ENCODE measurements at places on chromosomes 2 and 18.

DNA sequence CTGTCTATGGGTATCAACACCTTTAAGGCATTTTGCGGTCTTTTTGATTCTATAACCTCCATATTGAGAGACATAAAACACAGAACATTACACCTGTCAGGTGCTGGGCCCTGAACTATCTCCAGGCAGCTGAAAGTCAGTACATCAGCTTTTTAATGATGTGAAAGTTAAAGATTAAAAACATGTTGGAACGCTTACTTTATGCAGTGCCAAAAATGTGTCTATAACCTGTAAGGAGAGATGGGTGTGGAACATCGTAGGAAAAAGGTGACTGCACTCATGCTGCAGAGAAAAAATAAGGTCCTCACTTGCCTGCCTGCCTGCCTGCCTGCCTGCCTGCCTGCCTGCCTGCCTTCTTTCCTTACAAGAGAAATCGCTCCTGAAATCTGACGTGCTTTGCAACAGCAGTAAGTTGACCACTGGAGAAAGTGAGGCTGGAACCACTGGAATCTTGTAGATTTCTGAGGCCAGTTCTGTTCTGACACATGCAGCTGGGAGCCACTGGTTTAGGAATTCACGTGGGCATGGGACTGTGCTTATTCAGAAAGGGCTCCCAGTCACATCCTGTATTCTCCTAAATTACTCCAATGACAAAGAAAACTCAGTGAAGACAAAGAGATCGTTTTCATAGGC, 34.1 kb downstream of the BCL11A start:
- DNase-seq: no peak

DNA sequence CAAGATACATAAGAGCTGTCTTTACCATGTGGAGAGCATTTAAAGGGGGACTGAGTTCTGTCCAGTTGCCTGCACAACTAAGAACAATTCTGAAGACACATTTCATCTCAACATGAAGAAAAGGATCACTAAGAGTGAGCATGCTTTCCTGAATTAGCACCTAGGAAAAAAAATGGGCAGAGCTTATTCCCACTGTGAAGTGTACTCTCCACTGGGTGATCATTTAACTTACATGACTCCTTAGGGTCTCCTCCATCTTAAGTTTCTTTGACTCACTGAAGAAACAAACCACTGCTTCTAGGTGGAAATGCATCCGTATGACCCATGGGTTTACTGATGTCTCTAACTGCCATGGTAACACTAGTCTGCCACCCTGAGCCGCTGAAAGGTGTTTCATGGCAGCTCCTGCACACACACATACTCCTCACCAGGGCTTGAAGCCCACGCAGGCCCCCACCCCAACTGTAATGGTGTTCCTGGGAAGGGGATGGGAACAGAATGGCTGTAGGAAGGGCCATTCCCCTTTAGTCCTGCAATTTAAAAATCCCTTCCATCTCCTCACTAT, 27.1 kb downstream of the HDLBP start:
- DNase-seq: no peak

DNA sequence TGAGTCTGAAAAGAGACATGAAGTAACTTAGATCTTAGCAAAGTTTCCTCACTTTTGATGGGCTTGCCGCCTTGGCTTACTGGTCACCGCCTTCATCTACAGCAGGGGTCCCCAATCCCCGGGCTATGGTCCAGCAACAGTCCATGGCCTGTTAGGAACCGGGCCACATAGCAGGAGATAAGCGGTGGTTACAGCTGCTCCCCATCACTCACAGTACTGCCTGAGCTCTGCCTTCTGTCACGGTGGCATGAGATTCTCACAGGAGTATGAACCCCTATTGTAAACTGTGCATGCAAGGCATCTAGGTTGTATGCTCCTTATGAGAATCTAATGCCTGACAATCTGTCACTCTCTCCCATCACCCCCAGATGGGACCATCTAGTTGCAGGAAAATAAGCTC, 72.9 kb downstream of the BIN1 start:
- no peak for DNase-seq

DNA sequence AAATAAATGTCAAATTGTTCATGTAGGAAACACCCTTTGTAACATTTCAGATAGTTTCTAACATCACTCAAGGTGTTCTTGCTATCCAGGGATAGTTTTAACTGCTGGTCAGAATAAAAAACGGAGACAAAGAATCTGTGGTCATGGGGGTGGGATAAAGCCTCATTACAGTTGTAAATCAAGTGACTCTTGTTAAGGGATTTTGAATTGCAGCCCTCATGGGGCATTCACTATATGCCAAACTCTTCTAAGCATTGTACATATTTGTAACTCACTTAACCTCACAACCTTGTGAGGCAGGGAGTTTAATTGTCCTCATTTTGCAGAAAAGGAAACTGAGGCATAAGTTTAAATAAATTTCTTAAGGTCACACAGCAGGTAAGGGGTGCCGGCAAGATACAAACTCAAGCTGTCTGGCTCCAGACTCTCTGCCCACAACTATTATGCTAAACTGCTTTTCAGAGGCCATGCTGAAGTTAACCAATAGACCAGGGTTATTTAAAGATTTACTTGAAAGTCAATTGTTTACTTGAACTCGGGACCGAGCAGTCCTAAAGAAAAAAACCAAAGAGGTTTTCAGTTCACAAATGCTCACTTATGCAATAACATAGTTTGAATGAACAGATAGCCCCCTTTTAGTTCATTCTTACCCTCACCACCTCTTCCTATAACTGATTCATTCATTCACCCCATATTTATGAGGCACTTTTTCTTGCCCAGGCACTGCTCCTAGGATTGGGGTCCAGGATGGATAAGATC, 121.6 kb upstream of the FZD5 start:
- no peak for DNase-seq

DNA sequence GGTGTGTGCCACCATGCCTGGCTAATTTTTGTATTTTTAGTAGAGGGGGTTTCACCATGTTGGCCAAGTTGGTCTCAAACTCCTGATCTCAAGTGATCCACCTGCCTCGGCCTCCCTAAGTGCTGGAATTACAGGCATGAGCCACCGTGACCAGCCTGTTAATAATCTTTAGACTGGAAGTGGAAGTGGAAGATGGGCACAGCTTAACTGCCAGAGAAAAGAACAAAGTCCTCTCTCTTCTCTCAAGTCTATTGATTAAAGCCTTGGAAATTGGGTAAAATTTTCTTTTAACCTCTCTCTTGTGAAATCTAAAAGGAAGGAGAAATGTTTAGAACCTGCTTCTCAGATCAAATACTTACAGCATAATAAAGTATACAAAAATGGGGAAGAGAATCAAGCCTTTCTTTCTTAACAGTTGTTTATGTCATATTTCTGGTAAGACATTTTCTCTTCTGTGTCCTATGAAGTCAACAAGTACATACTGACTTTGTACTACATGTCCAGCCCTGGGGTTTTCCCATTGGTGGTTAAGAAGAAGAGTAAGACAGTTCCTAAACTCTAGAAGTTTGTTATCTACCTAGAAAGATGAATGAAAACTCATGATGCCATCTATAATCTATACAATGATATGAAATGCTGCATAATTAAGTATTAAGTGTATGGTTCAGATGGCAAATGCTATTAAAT, 4.6 kb downstream of the TMEM169 start:
- no peak for DNase-seq

GRCh38 chr2:68059784-68060525, 2.8 kb downstream of the C1D start:
- no peak for DNase-seq

- no peak for DNase-seq
Observed at GRCh38 chr18:13221869-13222855, 3.6 kb downstream of the LDLRAD4 start.

GRCh38 chr2:1856475-1856874, 112.2 kb upstream of the PXDN start:
- no peak for DNase-seq

- DNase-seq: no peak
Observed at GRCh38 chr2:98391581-98392270, 45.5 kb downstream of the CNGA3 start.

DNA sequence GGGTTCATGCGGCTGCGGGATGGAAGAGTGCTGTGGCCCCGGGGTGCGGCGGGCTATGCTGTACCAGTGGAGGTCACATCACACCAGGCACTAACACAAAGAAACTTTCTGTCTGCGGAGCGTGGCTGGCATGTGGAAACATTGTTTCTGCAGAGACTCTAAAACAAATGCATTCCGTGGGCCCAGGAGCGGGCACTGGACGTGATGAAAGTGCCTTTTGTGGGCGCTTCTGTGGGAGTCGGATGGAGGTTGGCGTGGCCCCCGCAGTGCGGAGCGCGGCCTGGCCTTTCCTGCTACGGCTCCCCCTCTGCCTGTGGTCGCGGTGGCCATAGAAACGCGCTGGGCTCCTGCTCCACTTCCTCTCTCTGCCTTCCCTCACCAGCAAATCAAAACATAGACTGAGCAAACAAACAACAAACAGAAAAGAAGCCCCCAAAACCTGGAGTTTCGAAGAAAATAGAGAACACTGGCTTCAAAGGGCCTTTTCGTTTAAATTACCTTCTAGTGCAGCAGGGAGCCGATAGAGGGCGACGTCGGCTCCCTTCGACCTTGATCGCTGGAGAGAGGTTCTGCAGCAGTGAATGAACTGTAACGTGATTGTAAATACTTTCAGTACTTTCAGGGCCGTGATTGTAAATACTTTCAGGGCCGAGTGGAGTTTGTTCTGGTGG, 51.4 kb downstream of the KIF5C start:
- no peak for DNase-seq

DNA sequence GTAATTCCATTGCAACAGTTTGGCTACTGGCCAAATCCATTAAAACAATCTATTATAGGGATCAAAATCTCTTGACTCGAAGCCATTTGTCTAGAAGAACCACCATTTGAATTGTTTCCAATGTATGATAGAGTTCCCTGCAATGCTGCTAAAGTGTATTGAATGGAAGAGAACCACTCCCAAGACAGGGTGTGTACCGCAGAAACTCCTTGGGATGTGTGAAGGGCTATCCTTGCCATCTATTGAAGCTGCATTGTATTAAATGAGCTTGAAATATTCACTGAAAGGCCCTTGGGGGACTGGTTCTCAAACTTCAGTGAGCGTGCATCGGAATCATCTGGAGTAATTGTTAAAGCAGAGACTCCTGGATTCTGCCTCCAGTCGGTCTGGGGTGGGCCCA, 260.4 kb upstream of the MEIS1 start:
- DNase-seq: no peak
